ENCODE measurements at places on chromosomes 6 and 20.

DNA sequence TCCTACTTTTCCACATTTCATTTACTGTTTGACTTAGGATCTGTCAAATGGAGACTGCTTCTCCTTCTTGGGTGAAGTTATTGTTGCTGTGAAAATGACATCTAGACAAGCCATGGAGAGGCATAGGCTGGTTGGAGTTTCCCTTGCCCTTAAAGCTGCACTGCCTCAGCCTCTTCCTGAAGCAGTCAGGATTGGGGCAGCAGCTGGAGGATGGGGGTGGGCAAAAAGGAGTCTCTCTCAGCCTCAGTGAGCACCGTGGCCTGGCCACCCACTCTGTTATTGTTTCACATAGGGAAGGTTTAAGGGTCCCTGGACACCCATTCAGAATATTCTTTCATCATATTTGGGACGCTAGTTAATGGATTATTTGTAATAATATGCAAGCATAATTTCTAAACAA, 7.7 kb upstream of the ZBTB24 start:
- DNase-seq, result no peak

GRCh38 chr20:496126-496696, 33.9 kb upstream of the TBC1D20 start:
- DNase-seq, result no peak

- DNase-seq, result no peak
Measured at GRCh38 chr20:4156411-4156810, 141.1 kb upstream of the RNF24 start.

DNA sequence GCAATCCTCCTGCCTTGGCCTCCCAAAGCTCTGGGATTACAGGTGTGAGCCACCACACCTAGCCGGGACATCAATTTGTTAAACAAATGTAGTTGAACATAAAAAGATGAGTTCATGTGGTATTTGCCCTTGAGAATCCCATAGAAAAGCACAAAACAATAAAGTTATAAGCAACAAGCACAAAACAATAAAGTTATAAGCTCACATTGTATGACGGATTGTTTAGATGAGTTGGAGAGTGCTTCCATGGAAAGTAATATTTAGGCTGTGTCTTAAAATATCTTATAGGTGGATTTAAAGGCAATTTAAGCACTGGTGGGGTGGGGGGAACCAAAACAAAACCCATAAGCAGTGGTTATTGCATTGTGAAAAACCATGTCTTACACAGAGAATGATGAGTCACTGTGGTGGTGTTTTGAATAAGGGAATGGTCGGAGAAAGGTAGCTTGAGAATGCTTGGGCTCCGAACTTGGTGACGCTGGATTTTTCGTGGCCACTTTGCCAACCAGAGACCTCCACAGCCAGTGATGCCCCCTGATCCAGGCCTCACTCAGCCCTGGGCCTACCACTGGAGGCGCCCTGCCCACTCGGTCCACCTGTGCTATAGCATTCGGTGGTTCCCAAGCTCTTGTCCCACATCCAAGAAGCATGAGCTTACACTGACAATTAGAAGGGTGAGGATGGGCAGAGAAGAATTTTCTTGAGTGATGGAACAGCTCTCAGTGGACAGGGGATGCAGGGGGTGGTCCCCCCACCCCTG, 256.0 kb downstream of the CDKAL1 start:
- DNase-seq, result no peak

DNA sequence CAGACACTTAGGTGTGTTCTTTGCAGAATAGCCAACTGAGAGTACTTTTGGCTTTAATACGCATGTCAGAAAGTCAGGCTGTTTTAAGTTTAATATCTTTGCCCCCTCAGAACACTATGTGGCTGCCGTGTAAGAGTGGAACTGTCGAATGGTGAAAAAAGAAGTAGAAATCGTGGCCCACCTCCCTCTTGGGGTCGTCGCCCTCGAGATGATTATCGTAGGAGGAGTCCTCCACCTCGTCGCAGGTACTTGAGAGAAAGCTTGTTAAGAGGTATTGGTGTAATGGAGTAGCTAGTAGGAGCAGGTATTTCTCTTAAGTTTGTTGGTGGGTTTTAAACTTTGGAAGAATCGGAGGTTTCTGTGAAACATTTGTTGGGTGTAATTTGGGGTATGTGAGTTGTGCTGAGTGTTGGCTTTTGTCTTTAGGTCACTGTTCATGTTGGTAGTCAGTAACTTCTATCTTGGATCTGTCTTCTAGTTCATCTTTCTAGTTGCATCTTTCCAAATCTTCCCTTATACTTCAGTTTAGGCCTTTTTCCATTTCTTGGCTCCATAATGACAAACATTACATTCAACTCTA, 4.7 kb downstream of the SRSF3 start:
- no peak for DNase-seq

GRCh38 chr20:40241596-40242343, 447.3 kb downstream of the MAFB start:
- no peak for DNase-seq

DNA sequence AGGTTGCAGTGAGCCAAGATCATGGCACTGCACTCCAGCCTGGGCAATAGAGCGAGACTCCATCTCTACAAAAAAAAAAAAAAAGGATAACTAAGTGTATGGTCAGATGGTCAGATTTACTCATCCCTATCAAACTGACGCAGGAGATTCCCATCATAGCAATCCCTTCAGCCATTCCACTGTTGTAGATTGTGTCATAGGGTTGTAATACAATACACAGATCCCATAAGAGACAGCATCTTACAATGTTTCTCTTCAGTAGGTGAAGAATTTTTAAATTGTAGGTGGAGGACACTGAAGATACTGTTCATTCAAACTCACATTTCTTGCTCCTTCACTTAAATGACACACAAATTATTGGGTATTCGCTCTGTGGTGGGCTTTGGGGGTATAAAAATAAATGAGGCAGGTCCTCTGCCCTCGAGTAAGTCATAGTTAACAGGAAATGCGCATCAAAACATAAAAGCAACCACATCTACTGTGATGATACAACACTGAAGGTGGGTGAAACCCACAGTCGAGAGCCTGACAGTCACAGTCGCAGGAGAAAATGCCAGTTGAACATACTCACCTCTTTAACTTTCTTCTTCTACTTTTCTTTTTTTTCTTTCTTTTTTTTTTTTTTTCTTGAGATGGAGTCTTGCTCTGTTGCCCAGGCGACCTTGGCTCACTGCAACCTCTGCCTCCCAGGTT, 205.5 kb downstream of the ZNF217 start:
- DNase-seq, result peak; percentile 61

- DNase-seq, result peak; percentile 83
Measured at GRCh38 chr6:44247338-44248302, 719 bp downstream of the HSP90AB1 start.

GRCh38 chr6:25193460-25194171, 85.6 kb upstream of the CARMIL1 start:
- DNase-seq, result no peak

DNA sequence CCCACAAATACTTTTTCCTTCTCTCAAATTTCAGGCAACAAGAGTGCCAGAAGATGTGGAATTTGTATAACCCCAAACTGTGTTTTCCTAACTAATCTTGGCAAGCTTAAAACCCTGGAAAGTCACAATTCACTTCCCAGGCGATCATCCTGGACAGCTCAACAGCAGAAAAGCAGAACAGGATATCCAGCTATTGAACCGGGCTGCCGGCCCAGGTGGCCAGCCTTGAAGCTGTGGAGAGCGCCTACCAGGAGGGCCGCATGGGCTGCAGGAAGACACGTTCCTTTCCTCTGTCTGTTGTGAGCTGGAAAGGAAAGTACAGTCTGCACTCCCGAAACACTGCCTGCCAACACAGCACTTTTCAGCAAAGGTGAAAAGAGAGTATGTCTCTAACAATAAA, 719.7 kb upstream of the MARCKS start:
- DNase-seq, result no peak

- DNase-seq, result no peak
Measured at GRCh38 chr6:82874867-82875266, 190.8 kb downstream of the UBE3D start.

GRCh38 chr6:99802396-99803031, 191.5 kb downstream of the MCHR2 start:
- DNase-seq, result no peak

DNA sequence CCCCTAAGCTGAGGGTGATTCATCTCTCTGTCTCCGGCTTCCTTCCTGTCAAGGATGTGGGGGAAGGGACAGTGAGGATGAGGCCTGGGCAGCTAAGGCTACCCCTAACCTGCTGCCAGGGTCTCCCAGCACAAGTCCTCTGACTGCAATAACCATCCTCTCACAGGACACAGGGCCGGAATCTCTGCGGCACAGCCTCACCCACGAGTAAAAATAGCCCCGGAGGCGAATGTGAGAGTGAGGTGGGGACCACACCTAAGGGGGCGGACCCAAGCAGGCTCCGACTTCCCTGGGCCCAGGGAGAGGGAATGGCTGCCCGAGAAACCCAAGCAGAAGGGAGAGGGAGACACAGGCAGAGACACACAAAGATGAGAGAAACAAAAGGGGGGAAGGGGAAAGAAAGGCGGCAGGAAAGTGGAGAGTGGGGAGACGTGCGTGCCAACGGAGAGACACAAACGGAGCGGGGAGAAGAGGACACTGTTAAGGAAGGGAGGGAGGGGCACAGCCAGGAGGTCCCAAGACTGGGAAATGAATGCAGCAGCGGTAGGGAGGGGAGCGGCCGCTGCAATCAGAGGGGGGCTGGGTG, 1.4 kb downstream of the CLIC1 start:
- peak; percentile 40 for DNase-seq

DNA sequence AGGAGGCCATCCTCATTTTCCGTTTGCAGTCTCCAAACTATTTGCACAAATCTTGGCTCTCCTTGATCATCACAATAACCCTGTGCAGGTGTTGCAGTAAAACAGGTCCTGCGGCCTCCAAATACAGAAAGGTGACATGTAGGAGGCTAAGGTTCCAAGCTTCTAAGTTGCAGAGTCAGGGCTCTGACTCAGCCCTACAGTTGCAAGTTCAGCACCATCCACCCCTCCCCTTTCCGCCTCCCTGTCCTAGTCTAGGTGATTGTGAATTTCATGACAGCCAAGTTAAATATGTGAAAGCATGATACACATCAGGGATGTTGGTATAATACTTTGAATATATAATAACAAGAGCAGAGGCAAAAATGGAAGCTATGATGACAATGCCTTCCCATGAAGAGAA, 317.3 kb upstream of the CDH4 start:
- no peak for DNase-seq

GRCh38 chr6:865846-866245, 172.9 kb upstream of the EXOC2 start:
- no peak for DNase-seq

DNA sequence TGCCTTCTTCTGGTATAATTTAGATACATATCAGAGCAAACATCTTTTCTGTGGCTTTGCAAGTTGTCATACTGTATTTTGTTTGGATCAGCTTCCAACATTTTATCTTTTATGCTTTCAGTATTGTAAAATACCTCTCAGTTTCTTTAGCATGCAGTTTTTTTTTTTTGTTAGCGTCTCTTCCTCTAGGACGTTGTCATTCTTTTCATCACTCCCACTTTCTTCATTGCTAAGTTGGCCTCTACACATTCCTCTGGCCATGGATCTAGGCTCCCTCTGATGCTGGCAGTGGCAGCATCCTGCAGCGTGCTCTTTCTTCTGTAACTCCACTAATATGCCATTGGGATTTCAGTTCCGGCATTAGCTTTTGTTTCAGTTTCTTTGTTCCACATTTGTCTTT, 21.7 kb downstream of the RPRD1B start:
- no peak for DNase-seq

GRCh38 chr6:74557236-74557635, 648.6 kb downstream of the COL12A1 start:
- DNase-seq, result no peak

DNA sequence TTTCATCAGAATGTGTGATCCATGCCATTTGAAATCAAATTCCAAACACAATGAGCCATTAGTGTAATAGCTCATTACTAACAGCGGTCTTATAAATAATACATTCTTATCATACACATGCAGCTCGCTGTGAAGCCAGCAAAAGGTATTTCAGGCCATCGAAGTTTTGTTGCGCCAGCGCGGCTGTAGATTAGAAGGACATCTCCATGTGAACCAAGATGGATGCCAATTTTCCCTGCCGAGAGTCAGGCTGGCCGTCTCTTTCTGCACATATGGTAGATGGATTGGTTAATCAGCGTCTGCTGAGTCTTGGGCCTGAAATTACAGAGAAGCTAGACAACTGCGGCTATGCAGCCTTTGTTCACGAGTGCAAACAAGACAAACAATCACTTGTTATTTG, 44.1 kb downstream of the CFAP61 start:
- no peak for DNase-seq

DNA sequence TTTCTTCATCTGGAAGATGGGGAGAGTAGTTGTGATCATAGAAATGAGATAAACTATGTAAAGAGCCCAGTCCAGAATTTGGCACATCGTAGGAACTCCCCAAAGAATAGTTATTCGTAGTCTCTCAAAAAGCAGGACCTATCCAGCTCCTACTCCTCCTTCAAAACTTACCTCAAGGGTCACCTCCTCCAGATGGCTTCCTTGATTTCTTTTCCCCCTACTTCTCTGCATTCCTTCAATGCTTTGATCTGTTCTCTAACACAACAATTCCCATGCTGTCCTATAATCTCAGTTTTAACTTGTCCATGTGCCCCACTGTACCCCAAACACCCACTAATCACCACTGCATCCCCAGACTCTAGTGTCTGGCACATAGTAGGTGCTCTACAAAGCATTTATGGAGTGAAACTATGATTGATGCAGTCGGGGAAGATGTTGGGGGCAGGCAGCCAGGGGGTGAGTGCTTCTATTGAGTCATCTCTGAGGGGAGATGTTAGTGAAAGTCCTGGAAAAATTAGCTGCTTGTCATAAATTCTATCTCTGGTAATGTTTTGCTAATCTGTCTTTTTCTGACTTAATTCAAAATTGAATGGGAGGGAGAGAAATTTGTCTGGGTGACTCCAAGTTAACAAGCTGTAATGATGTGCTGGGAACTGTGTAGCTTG, 181.3 kb upstream of the KCNG1 start:
- no peak for DNase-seq

DNA sequence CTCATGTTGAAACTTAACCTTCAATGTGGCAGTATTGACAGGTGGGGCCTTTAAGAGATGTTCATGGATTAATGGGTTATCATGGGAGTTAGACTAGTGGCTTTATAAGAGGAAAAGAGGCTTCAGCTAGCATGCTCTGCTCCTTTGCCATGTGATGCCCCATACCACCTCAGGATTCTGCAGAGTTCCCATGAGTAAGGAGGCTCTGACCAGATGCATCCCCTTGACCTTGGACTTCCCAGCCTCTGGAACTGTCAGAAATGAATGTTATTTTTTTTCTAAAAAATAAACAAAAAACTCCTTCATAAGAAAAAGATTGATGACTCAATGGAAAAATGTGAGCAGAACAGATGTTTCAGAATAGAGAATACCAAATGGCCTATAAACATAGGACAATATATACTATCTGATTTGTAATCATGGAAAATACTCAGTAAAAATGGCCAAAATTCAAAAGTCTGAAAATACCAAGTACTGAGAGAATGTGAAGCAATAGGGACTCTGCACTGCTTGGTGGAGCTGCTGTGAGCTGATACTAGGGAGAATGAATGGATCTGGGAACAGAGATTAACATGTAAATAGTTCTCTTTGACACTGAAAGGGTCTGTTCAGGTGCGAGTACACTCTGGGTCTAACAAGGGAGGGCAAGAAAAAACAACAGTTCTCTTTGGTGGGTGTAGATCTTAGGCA, 7.4 kb upstream of the TRIM39 start:
- no peak for DNase-seq
